ENCODE measurements at places on chromosomes 6 and 20. TPM values are rescaled to one million over a fixed set of nuclear protein-coding genes. Genes with fewer than 3 reads are reported as not detected.

EIF6 gene
- total RNA-seq, result 54.7 TPM

SMOC2 gene
- not detected for total RNA-seq

- H3K4me1 ChIP-seq, result no peaks in the 10 kb centered on the region
- no peaks in the 10 kb centered on the region for H3K36me3 ChIP-seq
- no peak overlapping the region for H3K27ac ChIP-seq
- DNase-seq, result no peak
Observed at GRCh38 chr20:48287021-48287494, 501.8 kb upstream of the SULF2 start.

SLC44A4 gene
- total RNA-seq, result not detected

FAM209A gene
- total RNA-seq, result 7.5 TPM

DNA sequence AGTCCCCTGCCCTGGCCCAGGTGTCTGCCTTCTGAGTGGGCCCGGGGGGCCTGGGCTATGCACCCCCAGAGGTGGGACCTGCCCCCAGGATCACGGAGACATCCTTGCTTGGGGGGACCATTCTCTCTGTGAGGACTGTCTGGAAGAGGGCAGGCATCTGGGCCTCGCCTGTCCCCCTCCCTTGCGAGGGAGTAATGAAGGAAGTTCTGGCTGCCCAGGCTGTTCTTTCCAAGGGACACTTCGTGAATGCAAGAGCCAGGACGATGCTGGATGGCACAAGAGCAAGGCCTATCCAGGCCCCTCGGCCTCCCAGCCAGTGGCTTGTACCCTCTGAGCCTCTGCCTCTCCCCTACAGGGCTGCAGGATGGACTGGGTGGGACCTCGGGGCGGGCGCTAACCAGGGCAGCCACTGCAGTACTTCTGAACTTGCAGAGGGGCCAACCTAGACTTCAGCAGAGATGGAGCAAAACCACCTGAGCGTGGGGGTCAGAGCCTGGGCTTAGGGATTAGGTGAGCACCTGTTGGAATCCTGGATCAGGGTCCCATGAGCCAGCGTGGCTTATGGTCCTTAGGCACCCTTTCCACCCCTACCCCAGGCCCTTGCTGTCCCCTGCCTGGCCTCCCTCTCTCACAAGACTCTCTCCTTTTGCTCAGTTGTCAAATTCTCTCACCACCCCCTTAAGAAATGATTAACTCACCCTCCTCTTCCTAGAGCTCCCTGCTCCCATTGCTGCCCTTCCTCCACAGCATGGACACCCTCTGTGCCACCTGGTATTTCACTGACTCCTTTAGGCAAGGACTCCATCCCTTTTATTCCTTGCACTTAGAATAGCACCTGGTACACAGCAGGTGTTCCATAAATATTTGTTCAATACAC lies 53.2 kb downstream of the CTCFL start:
- H3K27ac ChIP-seq, result peak overlapping the region; percentile 75
- H3K27me3 ChIP-seq, result no peaks in the 10 kb centered on the region
- peaks cover 37% of the 10 kb centered on the region for H3K4me1 ChIP-seq
- peak; percentile 60 for DNase-seq
- no peaks in the 10 kb centered on the region for H3K36me3 ChIP-seq

HLA-DRB5 gene
- total RNA-seq, result 0.34 TPM

EYS gene
- total RNA-seq, result not detected

GRCh38 chr6:79724816-79725215 lies 93.7 kb downstream of the SH3BGRL2 start:
- H3K27me3 ChIP-seq, result peaks cover 13% of the 10 kb centered on the region
- no peak overlapping the region for H3K27ac ChIP-seq

All from naive thymus-derived CD8-positive, alpha-beta T cell (primary cell).